ENCODE measurements at places on chromosomes 6 and 20.
A peak's percentile ranks its signal among the peaks of the same experiment; 100 is the strongest.

DNA sequence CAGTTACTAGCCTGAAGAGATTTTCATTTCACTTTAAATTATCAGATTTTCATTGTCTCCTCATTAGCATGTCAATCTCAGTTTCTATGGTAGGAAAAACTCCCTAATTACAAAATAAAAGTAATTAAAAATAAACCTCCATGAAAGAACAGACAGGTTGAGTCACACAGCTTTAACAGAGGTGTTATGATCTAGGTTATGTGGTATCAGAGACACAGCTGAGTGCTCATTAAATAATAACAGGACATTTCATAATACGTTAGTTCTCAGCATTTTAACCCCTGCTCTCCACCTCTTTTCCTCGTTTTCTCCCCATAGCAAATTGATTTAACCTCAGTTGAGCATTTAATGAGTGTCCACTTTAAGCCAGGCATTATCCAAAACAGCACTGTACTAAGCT is 21.9 kb downstream of the TPBG start:
- DNase-seq, result no peak

- no peak for DNase-seq
These were observed 57.2 kb upstream of the GGTLC1 start for GRCh38 chr20:24045621-24046318.

GRCh38 chr6:53888931-53889330 is 94.1 kb downstream of the LRRC1 start:
- DNase-seq, result no peak

GRCh38 chr6:67883500-67884366 is 751.3 kb upstream of the ADGRB3 start:
- no peak for DNase-seq

GRCh38 chr6:15132854-15133670 is 112.8 kb upstream of the JARID2 start:
- no peak for DNase-seq

- DNase-seq, result peak; percentile 12
These were observed 214.3 kb downstream of the TFAP2C start for GRCh38 chr20:56843386-56843785.

DNA sequence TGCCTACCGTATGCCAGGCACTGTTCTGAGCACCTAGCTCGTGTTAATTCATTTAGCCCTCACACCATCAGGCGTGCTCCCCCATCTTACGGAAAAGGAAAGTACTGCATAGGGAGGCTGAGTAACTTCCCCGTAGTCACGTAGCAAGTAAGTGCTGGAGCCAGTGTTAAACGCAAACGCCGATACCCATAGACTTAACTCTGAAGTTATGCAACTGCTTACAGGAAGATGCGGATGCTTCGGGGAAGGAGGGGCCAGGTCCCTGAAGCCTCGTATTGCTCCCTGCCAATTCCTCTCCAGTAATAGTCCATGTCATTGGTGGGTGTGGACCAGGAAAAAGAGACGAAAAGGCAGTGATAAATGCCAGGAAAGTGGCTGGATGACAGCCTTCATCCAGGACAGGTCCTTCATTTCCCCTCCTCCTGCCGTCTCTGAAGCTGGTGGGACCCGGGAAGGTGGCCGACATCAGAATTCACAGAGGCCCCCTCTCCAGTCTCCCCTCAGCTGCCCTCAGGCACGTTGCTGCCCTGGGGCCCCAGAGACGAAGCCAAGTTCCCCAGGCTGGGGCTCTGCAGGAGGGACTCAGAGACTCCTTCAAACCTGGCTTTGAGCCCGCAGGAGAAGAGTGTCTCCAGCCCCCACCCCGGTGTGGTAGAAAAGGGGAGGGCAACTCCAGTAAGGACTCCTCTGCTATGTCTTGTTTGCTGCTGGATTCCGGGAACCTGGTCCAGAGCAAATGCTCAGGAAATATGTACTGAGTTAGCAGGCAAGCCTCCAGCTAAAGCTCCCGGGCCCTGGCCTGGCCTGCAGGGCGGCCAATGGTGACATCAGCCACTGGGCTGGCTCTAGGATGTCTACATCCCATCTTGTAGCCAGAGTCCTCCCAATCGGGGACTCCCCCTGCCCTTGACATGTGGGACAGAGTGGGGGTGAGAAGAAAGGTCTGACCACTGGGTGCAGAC is 37.8 kb downstream of the RAB44 start:
- DNase-seq, result peak; percentile 65

DNA sequence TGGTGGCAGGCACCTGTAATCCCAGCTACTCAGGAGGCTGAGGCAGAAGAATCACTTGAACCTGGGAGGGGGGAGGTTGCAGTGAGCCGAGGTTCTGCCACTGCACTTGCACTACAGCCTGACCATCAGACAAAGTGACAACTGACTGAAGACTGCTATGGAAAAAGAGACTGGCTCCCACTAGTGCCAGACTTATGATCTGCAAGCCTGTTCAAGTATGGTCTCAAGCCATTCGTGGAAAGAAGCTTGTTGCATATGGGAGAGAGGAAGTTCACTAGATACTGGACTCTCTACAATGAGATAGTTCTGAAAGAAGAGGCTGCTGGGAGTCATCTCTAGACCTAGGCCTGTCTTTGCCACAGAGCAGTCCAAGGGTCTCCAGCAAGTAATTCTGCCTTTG is 26.7 kb downstream of the MDN1 start:
- DNase-seq, result no peak

DNA sequence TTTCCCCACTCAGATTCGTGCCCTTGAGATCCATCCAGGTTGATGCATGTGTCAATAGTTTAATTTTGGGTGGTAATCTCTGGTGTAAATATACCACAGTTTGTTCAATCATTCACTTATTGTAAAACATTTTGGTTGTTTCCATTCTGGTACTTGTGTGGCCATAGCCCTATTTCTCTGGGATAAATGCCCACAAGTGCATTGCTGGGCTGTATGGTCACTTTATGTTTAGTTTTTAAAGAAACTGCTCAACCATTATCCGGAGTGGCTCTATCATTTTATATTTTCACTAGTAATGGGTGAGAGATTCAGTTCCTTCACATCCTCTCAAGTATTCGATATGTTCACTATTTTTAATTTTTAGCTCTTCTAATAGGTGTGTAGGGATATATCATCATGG is 60.7 kb upstream of the RNF24 start:
- DNase-seq, result no peak

GRCh38 chr6:105873799-105874198 is 212.3 kb upstream of the PRDM1 start:
- DNase-seq, result no peak

DNA sequence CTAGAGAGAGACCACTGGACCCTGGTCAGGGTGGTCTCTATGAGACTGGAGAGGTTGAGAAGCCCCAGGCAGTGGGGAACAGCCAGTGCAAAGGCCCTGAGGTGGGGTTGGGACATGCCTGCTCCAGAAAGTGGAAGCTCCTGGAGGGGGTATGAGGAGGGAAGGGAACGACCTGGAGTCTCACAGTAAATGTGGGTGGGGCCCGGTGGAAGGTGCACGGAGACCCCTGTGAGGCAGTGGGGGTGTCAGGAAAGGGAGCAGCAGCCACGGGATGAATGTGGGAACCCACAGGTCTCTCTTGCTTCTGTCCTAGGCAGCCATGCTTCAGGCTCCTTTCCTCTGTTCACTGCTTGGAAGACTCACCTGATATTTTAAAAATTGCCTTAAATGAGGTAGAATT is 1.3 kb upstream of the CST1 start:
- DNase-seq, result no peak

DNA sequence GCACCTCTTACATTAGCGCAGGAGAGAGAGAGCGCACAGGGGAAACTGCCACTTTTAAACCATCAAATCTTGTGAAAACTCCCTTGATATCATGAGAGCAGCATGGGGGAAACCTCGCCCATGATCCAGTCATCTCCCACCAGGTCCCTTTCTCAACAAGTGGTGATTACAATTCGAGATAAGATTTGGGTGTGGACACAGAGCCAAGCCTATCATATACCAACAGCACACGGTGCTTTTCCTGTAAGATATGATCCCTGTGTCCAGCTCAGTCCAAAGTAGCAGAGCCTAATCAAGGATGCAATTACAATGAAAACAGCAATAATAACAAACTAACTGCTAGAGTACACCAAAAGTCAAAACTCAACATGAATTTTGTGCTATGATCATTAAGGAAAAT is 148.7 kb upstream of the TCF21 start:
- no peak for DNase-seq

GRCh38 chr6:148999501-148999900 is 252.7 kb downstream of the UST start:
- DNase-seq, result no peak

- DNase-seq, result no peak
These were observed 58.3 kb downstream of the SERAC1 start for GRCh38 chr6:158109748-158110147.

DNA sequence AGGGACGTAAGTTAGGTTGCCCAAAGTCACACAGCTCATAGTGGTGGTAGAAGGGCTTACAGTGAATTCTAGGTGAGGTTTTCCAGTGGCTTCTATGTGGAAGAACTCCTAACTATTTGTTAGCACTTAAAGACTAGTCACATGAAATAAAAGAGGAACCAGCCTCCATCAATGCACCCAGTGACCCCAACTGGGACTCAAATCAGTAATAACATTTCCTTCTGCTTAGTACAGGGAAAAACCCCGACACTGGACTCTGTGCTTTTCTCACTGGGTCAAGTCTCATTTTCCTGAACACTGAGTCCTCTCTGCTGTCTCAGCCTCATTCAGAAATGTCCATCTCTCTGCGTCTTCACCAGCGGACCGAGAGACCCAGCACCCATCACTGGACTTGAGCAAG is 89.2 kb downstream of the SLC22A23 start:
- no peak for DNase-seq

Measured in DMS79 (cell line).